ENCODE measurements at places on chromosomes 12 and 14. TPM values are rescaled to one million over a fixed set of nuclear protein-coding genes. Genes with fewer than 3 reads are reported as not detected.
A peak's percentile ranks its signal among the peaks of the same experiment; 100 is the strongest.

GRCh38 chr14:100880271-100881101 is 23.0 kb downstream of the RTL1 start:
- DNase-seq: no peak

- no peak for DNase-seq
Measured at GRCh38 chr12:99213047-99213446, 434.5 kb upstream of the GARIN6 start.

DNA sequence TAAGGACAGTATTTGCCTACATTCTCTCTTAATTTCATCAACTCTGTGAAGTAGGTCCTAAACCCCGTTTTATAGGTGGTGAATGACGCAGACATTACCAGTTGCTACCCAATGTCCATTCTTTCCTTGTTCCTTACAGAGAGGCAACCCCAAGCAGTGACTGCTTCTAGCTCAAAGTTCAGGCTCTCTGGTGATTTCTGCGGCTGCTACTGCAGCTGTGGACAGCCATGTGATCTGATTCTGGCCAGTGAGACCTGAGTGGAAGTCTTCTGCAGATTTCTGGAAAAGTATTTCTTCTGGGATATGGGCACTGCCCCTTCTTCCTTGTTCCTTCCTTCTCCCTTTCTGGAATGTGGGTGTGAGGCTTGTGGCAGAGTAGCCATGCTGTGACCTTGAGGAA is 82.9 kb downstream of the ARF6 start:
- DNase-seq: no peak

GRCh38 chr12:78866518-78866917 is 1.9 kb downstream of the SYT1 start:
- DNase-seq: no peak

DNA sequence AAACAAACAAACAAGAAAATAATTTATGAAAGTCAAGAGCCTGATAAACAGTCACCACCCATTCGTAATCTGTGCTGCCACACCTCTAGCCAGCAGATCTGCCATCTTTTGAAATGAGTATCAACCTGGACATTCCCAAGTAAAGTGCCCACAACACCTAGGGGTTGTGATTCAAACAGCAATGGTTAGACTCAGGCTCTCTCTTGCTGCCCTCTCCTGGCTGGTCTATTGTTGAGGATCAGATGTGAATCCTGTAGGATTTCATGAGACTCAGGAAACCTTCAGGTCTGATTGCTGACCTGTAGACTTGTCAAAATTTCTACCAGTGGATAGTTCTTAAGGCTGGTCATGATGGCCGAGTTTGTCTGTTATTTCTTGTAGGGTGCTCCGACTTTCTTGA is 26.8 kb downstream of the DGLUCY start:
- DNase-seq: no peak

- no peak for DNase-seq
Measured at GRCh38 chr12:132053338-132054330, 90.5 kb downstream of the DDX51 start.

- DNase-seq: no peak
Measured at GRCh38 chr12:80491166-80491565, 47.1 kb downstream of the PTPRQ start.

GRCh38 chr14:73240816-73241480 is 3.6 kb downstream of the PAPLN start:
- DNase-seq: no peak

GRCh38 chr12:4107436-4107878 is 166.1 kb upstream of the CCND2 start:
- peak; percentile 42 for DNase-seq

DNA sequence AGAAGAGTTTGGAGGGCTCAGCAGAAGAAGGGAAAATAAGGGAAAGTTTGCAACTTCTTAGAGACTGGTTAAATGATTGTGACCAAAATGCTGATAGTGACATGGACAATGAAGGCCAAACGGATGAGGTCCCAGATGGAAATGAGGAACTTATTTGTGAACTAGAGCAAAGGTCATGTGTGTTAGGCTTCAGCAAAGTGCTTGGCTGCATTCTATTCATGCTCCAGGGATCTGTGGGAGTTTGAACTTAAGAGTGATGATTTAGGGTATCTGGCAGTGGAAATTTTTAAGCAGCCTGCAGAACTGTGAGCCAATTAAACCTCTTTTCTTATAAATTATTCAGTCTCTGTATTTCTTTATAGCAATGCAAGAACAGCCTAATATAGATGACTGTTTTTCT is 88.9 kb upstream of the ARHGAP5 start:
- DNase-seq: no peak

- DNase-seq: no peak
Measured at GRCh38 chr14:75138492-75138891, 11.6 kb upstream of the NEK9 start.

GRCh38 chr14:63938198-63939005 is 85.6 kb downstream of the SYNE2 start:
- DNase-seq: no peak

- no peak for DNase-seq
Measured at GRCh38 chr14:41817626-41818025, 210.9 kb downstream of the LRFN5 start.

GRCh38 chr12:18923721-18924120 is 185.8 kb downstream of the CAPZA3 start:
- no peak for DNase-seq

DNA sequence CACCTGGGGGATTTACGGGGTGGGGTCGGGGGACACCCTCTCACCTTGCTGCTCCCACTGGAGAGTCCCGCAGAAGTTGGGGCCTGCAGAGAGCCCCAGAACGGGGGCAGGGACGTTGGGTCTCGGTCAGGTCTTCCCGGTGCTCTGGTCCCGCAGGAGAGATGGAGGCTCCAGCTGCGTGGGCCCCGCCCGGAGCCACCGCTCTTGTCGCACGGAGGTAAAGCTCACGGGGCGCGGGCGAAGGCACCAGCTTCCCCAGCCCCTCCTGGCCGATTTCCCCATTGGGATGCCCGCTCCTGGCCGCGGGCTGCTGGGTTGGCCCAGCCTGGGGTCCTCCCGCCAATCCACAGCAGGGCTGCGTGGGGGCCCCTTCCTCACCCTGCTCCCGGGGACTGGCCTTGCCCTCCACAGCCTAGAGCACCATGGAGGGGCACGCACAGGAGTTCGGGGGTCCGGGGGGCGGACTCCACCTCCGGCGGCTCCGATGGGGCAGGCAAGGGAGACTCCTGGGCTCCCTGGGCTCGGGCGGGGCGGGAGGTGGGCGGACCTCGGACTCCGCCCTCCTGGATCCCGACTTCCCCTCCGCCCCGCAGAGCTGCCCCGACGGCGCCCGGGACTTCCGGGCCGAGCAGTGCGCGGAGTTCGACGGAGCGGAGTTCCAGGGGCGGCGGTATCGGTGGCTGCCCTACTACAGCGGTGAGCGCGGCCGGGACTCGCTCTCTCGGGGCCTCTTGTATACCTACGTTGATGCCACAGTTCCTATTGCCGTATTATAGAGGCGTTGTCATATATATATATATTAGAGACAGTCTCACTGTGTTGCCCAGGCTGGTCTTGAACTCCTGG is 8.4 kb downstream of the PAPLN start:
- no peak for DNase-seq

GRCh38 chr14:28577711-28578131 is 188.9 kb upstream of the FOXG1 start:
- no peak for DNase-seq

- DNase-seq: peak; percentile 96
Measured at GRCh38 chr12:57138526-57139272, 8.7 kb downstream of the LRP1-AS start.

GRCh38 chr14:38526826-38527501 is 271.1 kb upstream of the CLEC14A start:
- no peak for DNase-seq

GRCh38 chr12:31003861-31004640 is 69.6 kb upstream of the DDX11 start:
- DNase-seq: no peak

DNA sequence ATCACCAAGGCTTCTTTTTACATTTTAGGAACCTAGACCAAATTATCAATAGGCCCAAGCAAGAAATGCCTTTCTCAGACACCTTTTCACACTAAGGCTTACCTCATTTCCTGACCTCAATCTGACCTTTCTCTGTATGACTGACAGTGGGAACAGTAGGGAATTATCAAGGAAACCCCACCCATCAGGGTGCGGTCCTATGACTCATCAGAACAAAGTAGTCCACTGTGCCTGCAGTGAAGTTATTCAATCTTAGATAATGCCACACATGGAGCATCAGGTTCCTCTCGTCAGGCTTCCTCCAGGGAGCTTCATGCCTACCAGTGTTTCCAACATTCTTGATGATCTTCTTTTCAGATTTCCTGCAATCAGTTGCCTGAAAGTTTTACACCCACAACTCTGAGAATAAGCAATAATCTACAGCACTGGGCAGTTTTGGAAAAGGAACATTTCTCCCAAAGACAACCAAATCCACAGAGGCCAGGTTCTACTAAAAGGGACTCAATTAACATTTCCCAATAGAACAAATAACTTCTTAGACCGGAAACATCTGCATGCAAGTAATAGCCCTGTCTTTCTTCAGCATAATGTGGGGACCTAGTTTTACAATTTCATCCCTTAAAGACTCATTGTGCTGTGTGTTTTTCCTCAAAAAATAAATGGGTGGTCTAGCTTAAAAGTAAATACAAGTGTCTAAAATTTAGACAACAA is 35.9 kb upstream of the TMTC2 start:
- DNase-seq: no peak

GRCh38 chr12:69290545-69291277 is 51.3 kb downstream of the CPSF6 start:
- DNase-seq: peak; percentile 80

- DNase-seq: no peak
Measured at GRCh38 chr14:29897181-29897580, 30.5 kb downstream of the PRKD1 start.

DNA sequence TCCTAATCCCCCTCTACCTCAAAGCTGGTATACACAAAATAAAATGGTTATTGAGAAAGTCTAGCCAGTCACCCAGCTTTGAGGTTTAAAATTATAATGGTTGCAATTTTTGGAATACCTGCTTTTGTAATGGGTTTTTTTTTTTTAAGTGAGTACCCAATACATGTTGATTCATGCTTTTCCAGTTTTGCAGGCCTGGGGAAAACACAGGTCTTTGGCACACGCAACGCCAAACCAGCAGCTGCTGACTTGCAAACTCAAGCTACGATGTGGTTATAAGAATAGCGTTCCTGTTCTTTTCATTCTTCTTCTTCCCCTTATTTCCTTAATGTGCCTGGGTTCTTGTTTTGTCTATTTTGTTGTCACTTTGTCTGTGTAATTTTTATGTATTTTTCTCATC is 233.0 kb downstream of the EGLN3 start:
- no peak for DNase-seq

DNA sequence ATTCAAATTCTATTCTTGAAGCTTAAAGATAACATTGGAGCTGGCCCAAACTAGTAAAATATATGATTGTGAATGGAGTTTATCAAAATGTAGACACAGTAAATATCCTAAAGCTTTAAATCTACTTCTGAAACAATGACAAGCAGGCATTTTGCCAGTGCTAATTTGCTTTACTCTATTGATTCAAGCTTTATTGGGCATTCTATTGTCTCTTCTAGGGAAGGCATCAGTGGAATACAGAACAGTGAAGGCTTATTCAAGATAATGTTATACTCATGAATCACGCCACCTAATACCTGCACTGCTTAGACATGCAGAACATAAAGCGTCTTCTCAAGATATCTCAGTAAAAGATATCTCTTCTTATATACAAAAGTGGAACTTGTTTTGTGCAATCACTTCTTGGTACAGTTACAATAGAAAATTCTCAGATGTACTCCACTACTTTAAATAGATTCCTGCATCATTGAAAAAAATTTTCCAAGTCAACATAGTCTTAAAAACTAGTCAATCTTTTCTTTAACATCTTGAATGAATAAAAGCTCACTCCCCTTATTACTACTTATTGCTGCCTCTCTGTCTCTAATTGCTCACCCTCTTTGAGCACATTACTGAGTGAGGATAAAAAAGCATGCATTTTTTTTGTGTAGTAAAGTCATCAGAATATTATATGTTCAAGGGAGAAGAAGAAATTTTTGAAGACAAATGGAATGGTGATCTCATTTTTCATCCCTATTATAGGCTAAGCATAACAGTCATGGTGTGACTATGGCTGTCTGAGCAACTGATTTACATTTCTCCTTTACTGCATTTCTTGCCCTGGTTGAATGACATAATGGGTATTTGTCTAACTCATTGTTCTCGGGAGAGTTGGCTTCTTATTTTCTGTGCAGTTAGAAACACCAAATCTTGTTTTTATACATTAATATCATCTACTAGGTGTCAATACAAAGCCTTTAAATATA is 98.0 kb upstream of the E2F7 start:
- DNase-seq: no peak

- DNase-seq: no peak
Measured at GRCh38 chr14:61179061-61179690, 102.0 kb downstream of the TMEM30B start.

The ALX1 gene
- total RNA-seq: not detected

The TXNDC16 gene
- total RNA-seq: 2.9 TPM

The ATF7IP gene
- total RNA-seq: 38.8 TPM

The VWF gene
- 6.4 TPM for total RNA-seq

The TAS2R46 gene
- total RNA-seq: 0.38 TPM

The AICDA gene
- total RNA-seq: not detected

The ADAMTS20 gene
- total RNA-seq: not detected

The ACIN1 gene
- 48.2 TPM for total RNA-seq

The ACSS3 gene
- total RNA-seq: 47.4 TPM

Measured in left lobe of liver (tissue), 2 donors.